Activated T-helper 1 cell treated with Interleukin-2 at 50 U/mL for 16 hours (primary cell): ENCODE measurements at places on chromosomes 7 and 10.

- DNase-seq: no peak
Observed at GRCh38 chr10:88288320-88289059, 294.6 kb downstream of the RNLS start.

GRCh38 chr7:16270844-16271243 lies 150.5 kb downstream of the CRPPA start:
- no peak for DNase-seq

DNA sequence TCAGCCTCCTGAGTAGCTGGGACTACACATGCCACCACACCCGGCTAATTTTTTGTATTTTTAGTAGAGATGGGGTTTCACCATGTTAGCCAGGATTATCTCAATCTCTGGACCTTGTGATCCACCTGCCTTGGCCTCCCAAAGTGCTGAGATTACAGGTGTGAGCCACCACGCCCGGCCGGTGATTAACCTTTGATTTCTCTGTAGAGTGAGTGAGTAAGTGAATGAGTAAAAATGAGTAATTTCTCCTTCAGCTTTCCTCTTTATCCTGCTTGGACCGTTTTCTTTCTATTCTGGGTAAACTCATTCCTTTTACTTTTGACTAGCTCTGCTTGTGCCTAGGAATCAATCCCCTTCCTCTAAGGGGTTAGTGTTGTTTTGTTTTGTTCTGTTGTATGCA lies 36.8 kb downstream of the ST7 start:
- no peak for DNase-seq

DNA sequence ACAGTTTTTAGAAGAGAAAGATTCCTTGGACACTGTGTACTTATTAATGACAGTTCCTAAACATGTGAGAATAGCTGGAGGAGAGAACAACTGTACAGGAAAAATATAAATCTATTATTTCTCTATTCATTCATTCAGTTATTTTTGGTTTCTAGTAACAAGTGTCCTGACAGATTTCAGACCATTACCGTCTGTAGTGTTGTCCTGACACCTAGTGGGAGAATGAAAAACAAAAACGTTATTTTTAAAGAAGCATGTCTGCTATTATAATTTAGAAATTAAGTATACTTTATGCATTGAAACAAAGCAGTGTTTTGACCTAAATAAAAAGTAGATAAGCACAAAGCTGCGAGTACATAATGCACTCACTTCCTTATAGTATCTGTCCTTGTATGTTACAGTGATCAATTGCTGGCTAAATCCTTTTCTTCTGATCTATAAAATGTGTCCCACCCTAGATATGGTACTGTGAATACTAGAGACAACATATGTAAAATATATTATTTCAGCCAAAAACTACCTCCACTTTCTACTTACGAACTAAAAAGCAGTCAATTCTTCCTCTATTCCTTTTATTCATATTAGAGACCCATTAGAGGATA lies 575.6 kb downstream of the ARL4A start:
- no peak for DNase-seq

DNA sequence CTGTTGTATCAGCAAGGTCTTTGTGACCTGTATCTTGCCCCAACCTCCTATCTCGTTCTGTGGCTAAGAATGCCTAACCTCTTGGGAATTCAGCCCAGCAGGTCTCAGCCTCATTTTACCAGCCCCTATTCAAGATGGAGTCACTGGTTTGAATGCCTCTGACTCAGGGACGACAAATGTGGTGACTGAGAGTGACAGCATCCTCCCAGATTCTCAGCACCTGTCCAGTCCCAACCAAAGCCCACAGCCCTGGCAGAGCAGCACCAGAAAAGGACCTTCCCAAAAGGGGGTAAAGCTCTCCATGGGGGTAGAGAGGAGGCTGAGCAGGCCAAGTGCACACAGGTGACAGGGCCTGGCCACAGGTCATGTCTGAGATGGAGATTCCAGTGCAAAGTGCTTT lies 35.4 kb upstream of the GPAM start:
- DNase-seq: no peak

- no peak for DNase-seq
Observed at GRCh38 chr7:21656796-21657195, 114.0 kb downstream of the DNAH11 start.

GRCh38 chr10:104582602-104582951 lies 58.5 kb upstream of the SORCS3 start:
- no peak for DNase-seq

DNA sequence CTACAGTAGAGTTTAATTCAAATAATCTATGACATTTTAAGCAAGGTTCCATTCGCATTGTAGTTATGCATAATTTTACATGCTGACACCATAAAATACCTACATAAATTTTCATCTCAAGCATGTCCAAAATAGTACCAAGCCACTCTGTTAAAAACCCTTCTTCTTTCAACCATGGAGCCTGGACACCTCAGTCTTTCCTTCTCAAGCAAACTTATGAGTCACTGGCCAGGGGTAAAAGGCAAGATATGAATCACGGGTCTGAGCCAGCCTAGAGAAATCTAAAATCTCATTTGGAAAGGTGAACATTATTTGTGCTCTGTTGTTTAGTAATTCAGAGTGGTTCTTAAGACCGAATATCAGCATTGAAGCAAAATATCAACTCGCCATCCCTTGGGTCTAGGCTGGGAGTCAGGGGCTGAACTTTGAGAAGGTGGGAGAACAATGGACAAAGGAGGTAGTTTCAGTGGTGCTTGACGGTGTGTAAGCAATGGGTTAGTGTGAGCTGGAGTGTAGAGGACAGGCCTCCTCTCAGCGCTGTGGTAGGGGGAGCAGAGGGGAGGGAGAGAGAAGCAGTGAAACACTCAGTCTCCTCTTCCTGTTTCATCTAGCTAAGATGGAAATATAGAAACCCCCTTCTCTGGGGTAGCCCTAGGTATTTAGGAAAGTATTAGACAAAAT lies 19.1 kb upstream of the GPAM start:
- DNase-seq: no peak

DNA sequence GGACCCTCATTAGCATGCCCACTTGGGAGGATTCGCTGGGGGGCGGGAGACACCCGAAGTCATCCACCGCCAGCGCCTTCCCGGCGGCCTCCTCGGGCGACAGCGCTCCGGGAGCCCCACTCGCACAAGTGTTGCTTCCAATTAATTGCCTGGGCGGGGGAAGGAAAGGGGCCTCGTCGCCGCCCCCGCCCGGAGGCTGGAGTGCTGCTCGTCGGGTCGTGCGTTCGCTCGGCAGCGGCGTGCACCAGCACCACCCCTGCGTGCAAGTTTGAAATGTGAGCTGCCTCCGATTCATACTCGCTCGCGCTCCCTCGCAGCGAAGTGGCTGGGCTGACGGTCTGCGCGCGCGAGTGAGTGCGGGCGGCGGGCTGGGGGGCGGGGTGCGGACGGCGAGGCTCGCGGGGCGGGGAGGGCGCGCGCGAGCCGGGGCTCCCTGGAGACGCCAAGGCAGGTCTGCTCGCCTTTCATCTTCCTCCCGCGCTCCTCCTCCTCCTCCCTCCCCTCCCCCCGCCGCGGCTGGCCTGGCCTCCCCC lies 104.6 kb upstream of the PPIF start:
- DNase-seq: no peak

DNA sequence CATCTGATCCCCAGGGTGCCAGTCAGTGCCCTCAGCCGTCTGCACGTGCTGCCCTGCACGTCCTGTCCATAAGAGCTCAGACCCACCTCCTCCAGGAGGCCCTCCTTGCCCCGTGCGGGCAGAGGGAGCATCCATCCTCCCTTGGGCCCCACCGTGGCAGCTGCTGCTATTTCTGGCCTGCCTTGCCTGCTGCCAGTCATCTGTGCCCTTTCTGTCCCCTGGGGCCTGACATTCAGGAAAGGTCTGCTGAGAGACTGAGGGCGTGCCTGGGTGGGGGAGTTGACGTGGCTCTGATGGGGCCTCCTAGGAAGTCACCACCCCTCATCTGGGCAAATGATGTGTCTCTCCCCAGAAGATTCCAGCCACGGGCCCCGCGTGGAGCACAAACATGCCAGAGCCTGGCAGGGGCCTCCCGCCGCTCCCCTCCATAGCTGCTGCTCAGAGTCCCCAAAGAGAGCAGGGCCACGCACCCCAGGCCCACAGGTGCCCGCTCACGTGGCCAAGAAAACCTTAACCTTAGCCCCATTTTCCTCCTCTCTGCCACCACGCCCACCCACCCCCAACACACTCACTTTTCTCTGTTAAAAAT lies 21.8 kb downstream of the DPYSL4 start:
- DNase-seq: no peak

- DNase-seq: no peak
Observed at GRCh38 chr7:80467069-80467468, 44.8 kb downstream of the GNAT3 start.

DNA sequence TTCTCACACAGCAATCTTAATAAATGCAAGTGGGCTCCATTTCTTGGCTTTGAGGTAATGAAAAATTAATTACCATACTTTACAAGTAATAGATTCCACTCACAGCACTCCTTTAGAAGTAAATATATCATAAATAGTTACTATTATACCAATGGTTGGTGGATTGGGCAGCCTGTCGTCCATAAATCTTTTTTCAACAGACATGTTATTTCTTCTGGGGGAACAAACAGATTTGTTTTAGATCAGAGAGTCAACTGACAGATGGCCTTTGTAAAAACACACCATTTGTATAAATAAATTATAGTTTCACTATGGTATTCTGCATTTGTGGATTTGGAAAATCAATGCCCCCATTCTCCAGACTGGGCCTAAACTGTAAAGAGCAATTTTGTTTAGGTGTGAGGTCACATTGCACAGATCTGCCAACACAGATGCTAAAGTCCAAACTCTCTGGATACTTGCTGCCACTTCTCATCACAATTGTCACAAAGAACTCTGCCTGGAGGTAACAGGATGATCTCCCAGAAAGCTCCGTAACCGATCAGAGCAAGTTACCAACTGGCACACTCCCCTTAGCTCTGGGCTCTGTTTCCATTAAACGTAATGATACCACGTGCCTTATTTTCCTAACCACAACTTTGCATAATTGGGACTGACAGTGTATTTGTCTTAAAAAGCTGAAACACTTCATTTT lies 4.5 kb upstream of the MACROH2A2 start:
- DNase-seq: no peak

DNA sequence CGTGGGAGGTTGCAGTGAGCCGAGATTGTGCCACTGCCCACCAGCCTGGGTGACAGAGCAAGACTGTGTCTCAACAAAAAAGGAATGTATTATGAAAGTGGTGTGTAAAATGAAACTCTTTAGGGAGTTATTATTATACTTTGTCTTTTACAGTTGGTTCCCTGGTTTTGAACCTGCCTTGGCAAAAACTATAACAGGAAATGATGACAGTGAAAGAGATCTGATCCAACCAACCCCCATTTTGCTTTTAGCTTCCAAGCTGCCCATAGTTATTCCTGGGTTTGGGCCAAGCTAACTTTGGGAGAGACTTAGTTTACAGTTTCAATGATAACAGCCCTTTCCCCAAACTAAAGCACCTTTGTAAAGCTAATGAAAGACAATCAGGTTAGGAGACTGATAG lies 34.1 kb upstream of the NMT2 start:
- DNase-seq: no peak
